ENCODE measurements at places on chromosomes 16 and 17.

GRCh38 chr17:8018436-8018835, 16.0 kb downstream of the GUCY2D start:
- no peak for DNase-seq

DNA sequence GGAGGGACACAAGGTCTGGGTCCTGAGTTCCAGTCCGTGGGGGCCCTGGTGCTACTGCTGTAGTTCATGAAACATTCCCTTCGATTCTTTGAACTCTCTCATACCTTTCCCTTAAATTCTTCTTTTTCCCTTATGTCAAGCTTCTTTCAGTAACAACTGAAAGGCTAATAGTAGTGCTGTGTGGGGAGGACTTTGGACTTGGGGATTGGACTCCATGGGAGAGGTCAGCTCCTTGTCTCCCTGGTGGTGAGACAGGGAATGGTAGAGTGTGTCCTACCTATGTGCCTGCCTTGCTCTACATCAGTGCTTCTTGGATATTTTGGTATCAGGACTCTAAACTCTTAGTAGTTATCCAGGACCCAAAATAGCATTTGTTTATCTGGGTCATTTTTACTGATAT, 628.1 kb downstream of the WWOX start:
- no peak for DNase-seq

DNA sequence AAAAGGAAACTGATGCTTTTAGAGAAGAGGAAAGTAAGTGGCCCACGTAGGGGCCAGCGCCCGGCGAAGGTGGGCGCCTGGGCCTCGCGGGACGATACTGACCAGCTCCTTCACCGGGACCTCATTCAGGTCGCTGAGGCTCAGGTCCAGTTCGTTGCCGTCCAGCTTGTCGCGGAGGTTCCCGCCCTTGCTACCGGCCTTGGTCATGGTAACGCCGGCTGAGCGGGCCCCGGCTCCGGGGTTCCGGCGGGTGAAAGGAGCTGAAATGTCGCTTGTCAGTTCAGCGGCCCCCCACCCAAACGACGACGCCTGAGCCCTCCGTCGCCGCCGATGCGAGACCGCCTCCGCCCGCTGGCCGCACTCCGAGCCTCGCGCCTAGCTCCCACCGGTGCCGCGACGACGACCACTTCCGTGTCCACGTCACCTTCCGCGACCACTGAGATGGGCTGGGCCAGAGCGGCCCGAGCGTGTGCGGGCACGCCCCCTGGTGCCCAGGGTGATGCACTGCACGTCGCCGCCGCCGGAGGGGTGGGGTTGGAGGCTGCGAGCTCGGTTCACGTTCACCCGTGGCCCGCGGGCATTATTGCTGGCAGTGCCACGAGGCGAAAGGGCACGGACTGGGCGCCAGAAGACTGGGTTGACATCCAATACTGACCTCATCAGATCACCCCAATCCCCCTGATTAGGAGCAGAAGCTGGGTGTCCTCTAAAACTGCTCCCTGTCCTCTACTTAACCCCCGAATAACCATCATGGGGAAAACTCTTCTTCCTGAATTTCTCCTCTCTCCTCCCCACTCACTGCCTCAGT, at the start of gene LRRC59:
Gene LRRC59, minus strand, starts transcription at position 413 of the 808 bp plus-strand sequence. Its CDS starts 206 bp downstream, at position 207.
- DNase-seq = peak; percentile 9

DNA sequence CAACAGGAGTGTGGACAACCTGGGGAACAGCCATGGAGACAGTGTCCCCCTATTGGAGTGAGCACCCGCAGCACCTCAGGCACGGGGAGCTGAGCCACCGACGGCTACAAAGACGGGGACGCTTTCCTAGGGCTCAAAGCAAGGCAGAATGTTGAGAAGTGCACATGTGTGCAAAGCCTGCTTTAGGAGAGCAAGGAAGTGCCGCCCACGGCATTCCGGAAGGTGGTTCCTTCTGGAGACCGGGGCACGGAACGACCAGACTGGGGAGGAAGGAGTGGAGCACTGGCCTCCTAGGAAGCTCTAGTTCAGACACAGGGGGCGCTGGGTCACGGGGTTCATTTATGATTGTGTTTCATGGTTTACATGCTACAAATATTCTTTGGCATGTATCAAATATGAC, 52.2 kb downstream of the TBC1D16 start:
- DNase-seq = no peak

- DNase-seq = no peak
These were observed 44.1 kb downstream of the COG7 start for GRCh38 chr16:23408823-23409298.

GRCh38 chr16:84765616-84766580, 53.9 kb upstream of the CRISPLD2 start:
- DNase-seq = no peak

GRCh38 chr17:76442341-76443338, 10.3 kb downstream of the UBE2O start:
- no peak for DNase-seq

DNA sequence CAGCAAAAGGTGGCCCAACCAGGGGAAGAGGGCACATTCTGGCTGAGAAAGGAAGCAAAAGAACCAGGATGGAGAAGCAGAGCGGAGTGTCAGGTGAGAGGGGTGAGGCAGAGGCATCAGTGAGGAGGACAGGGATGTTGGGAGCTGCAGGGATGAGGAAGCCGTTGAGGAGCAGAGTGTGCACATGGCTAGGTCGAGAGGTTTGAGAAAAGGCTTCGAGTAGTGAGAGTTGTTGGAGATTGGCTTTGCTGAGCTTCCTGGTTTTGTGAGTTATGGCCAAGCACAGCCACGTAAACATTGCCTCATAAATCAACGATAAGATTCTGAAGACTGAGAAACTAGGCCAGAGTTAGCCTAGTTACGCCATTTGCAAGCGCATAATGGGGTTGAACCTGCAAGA, 26.9 kb downstream of the DNAH2 start:
- DNase-seq = no peak

GRCh38 chr16:56847173-56847910, 17.7 kb upstream of the SLC12A3 start:
- no peak for DNase-seq

- no peak for DNase-seq
These were observed 30.1 kb downstream of the HIC1 start for GRCh38 chr17:2084766-2085647.

DNA sequence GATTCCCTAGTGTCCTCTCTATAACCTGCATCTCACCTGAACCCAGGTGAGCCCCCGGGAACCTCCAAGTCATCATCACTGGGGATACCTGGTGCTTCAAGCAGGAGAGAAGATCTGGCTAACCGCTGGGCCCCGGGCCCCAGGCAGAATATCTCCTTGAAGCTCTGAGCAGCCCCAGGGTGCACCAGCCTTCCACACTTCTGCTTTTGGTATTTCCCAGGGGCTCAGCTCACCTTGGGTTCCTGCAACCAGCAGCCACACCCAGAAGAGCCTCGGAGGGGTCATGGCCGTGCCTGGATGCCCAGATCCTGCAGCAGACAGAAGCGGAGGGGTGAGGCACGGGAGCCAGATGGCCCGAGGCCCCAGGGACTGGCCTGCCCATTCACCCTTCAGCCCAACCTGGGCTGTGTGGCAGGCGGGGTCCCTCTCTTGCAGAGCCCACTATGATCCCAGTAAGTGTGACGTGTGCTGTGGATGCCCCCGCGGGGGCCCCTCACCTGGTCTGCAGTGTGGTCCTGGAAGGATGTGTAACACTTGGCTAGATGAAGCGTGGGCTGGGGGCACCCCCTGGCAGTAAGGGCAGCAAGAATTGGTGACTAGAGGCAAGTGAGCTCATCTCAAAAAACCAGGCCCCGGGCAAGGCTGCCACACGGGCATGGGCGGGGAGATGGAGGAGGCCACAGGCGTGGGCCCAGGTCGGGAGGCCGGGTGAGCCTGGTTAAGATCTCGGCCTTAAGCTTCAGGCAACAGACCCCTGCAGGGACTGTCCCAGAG, 2.6 kb downstream of the LGALS3BP start:
- no peak for DNase-seq

DNA sequence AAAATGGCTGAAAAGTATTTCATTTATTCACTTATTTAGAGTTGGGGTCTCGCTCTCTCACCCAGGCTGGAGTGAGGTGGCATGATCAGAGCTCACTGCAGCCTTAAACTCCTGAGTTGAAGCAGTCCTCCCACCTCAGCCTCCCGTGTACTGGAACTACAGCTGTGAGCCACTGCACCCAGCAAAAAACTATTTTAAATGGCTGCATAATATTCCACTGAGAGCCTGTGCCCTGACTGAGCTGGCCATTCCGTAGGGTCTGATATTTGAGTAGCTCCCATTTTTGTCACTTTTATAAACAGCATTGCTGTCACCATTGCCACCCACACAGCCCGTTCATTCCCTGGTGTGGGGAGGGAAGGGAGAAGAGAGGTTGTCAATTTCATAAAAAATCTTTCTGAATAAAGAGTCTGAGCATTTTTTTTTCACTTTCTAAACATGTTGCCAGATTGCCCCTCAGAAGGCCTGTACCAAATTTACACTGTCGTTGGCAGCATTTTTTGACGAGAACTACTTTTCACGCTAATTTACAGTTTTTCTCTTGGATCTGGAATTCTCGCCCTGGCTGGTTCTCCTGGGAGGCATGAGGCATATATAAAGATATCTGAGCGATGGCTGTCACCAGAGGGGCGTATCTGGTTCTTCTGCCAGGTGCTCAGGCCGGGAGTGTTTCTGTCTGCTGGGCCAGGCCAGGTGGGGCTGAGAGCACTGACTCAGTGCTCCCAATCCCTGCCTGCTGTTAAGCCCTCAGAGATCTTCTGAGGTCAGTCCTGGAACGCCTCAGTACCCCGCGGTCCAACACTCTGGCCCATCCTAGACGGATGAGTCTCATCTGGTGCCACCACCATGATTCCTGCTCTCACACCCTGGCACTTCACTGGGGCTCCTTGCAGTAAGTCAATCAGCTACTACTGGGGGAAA, 7.2 kb upstream of the KIFC3 start:
- DNase-seq = no peak

- DNase-seq = no peak
These were observed 212.8 kb downstream of the MSI2 start for GRCh38 chr17:57468932-57469775.

- no peak for DNase-seq
These were observed 206.2 kb downstream of the CNTNAP4 start for GRCh38 chr16:76483307-76483909.

GRCh38 chr17:32285746-32286517, 20.3 kb downstream of the RHBDL3 start:
- DNase-seq = no peak

GRCh38 chr16:81817789-81818567, 38.9 kb downstream of the PLCG2 start:
- no peak for DNase-seq

All from NCI-H187 treated with DMSO at 0.1 percent for 48 hours (cell line).